ENCODE measurements at places on chromosomes 4 and X.
A peak's percentile ranks its signal among the peaks of the same experiment; 100 is the strongest.

DNA sequence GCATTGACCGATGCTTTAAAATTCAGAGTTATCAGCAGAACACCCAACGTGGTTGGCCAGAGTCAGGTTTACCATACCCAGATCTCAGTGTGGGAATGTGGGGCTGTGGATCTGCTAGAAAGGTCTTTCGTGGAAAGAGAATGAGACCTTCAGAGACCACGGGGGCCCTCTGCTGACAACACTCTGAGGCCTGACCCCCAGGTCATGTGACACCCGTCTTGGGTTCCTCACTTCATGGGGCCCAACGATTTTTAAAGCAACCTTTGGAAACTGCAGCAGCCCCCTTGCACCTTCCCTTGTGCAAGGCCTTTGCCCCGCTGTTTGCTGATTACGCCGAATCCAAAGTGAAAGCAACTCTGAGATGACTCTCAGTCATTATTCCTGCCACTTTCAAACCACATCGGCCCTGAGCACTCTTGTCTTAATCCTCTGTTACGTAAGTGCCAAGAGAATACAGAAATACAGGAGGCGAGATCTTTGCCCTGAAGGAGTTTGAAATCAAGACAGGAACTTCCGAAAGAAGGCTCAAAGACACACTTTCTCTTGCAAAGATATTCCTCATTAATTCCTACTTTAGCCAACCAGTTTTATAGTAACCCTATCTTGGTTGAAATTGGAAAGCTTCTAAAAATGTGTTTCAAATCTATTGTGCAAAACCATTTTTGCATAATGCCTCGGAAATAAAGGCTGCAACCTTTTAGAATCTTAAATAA lies 88.3 kb downstream of the EVC2 start:
- DNase-seq = no peak

GRCh38 chr4:1864076-1865008 lies 6.9 kb upstream of the NSD2 start:
- DNase-seq = no peak

DNA sequence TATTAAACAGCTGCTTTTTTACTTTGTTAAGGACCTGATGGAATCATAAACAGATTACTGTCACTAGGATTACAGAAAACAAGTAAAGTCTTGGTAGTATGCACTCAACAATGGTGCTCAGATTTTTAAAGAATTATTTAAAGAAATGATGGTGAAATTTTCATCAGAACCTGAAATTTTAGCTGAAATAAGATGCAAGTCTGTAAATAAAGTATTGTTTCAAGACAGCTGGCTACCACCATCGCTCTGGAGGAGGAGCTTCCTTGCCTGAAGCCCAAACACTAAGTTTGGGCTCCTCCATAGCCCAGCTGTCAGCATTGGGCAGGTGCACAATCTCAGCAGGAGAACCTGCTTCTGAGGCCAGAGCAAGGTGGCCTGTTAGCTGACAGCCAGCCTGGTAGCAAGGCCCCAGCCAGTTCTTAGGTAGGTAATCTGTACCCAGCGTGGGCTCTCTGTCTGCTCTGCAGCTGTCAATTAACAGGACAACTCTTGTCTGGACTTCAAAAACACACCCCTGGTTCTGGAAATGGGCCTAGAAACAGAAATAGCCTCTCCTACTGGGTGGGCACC lies 4.6 kb downstream of the GAB1 start:
- no peak for DNase-seq

DNA sequence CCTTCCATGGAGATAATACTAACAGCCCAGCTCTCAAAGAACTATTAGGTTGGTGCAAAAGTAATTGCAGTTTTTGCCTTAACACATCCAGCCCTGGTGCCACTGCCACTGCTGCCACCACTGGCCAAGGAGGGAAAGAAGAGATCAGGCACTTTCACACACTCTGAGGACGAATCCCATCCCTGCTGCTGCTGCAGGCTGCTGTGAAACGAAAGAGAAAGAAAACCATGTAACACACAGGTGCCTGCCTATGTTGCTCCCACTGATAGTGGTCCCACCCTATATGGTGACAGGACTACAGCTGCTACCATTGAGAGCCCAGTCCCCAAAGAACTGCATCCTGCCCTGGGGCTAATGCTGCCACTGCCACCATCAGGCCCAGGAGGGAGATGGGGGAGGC lies 35.1 kb downstream of the TMLHE start:
- DNase-seq = no peak

DNA sequence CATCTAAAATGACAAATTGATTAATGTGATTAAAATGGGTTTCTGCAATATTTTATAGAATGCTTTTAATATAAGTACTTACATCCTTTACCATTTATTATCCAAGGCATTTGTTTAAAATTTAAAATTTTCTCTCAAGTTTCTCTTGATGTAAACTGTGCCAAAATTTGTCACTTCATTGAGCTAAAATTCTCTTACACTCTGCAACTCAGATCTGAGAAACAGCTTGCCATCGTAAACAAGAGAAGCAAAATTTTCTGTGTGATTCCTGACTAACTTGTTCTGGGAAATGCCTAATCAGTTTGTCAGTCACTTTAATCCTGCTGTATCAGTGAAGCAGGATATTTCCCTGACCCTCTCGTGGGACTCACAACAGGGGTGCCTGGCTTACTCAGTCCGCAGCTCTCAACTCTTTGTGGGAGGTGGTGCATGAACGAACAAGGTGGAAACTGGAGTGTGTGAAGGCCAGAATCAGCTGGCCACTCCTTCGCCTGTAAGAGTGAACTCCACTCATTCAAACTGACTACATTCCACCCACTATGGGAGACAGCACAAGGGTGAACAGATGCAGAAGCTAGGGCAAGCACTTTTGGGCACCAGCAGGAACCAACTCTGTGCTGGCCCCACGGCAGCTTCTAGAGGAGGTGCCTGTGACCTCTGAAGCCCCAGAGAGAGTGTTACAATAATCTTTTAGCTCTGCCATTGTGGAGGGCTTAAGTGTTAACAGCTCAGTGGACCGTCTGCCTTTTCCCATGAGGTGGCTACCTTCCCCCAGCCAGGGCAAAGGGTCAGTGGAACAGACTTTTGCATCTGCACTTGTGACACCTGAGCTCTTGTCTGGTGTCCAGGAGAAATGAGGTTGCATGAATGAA lies 349.4 kb downstream of the FAT4 start:
- DNase-seq = no peak

DNA sequence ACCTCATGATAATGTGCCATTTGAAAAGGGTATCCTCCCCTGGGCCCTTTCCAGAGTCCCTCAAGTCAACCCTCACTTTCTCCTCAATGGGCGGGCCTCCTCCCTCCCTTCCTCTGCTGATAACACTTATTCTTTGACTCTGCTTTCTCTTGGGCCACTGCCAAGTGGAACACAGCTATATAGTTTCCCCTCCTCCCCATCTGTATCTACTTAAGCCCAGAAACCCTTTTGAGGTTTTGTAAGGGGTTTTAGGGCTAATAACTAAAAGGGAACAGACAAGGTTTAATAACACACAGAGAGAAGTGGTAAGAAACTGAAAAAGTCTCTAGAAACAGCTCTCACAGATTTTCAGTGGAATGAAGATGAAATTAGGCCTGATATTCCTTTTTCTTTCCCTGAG lies 116.7 kb downstream of the GPC3 start:
- DNase-seq = no peak

GRCh38 chr4:65437102-65437501 lies 233.2 kb downstream of the EPHA5 start:
- no peak for DNase-seq

- DNase-seq = no peak
Observed at GRCh38 chr4:185086053-185086452, 57.0 kb upstream of the SLC25A4 start.

GRCh38 chr4:123624959-123625358 lies 228.4 kb downstream of the SPRY1 start:
- peak; percentile 21 for DNase-seq

- no peak for DNase-seq
Observed at GRCh38 chr4:128770807-128771206, 38.7 kb upstream of the JADE1 start.

DNA sequence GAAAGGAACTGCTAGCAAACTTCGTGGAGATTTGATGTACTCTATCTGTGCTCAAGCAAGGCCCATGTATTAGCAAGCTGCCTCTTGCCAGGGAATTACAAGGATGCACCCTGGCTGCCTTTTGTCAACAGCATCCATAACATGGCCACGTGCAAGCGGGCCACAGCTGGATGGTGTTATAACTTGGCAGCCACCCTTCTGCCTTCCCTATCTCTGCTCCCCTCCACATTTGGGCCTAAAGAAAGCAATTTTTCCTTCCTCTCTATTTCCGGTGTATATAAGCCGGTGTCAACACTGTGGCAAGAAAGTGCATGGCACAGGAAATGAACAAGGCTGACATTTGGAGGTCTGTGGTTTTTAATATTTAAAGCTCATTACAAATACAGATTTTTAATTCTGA lies 94.8 kb downstream of the CLNK start:
- DNase-seq = no peak

DNA sequence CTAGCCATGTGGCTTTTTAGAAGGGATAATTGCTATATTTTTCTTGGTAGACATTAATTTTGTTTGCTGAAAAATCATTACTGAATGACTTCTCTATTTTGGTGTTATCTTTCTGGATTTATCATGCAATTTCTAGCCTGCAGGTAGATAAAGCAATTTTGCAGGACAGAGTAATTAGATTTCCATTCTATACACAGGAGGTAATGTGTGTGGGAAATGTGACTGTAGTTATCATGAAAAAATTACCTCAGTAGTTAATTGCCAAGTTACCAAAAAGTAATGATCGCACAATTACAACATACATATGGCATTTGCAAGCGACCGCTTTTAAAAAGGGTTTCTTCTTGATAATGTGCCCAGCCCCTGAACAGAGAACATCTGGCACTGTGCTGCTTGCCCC lies 66.1 kb downstream of the KIT start:
- DNase-seq = no peak

DNA sequence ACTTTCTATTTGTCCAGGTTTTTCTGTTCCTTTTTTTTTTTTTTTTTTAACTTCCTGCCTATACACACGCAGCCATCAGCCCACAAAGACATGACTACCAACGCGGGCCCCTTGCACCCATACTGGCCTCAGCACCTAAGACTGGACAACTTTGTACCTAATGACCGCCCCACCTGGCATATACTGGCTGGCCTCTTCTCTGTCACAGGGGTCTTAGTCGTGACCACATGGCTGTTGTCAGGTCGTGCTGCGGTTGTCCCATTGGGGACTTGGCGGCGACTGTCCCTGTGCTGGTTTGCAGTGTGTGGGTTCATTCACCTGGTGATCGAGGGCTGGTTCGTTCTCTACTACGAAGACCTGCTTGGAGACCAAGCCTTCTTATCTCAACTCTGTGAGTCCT lies 2.1 kb downstream of the EBP start:
- no peak for DNase-seq

- no peak for DNase-seq
Observed at GRCh38 chr4:110032603-110033002, 119.9 kb downstream of the EGF start.

DNA sequence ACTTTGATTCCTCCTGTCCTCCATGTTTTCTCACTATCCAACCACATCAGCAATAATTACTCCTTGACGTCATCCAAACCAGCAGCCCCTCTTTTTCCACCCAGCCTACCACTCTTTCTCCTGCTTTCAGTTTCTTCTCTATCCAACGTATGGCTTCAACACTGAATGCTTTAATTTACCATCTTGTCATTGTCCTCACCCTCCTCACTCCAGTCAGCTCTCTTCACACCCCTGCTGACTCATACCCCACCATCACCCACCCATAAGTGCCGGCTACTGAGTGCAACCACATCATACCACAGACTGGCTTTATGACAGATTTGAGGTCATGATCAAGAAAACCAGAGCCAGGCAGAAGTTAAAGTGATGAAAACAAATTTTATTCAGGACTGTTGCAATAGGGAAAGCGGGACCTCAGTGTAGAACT lies 9.8 kb upstream of the ANXA5 start:
- DNase-seq = no peak

DNA sequence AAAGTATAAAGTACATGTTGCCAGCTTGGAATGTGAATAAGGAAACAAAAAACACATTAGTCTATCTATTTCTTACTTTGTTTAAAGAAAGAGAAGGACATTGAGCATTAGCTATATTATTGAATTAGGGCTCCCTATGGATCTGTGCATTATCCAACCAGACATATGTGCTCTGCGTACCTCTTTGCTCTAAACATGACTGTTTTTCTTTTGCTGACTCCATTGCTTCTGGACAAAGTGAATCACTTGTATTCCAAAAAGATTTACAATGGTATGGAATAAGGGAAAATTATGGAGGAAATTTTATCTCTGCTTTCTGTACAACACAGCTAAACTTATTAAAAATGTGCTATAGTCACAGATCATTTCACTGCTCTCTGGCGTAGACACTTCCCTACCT lies 727.8 kb upstream of the LCORL start:
- no peak for DNase-seq

DNA sequence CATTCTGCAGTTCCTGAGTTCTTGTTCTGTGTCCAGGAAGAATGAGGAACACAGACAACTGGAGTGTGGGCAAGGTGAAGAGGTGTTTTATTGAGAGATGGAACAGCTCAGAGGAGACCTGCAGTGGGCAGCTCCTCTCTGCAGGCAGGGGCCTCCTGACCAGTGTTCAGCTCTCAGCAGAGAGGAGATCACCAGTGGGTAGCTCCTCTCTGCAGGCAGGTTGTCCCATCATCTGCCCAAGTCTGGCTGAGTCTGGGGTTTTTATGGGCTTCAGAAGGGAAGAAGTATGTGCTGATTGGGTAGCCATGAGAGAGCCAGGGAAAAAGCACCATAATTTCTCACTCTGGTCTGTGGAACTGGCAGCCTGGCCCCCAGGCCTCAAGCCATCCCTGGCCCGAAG lies 56.0 kb upstream of the RASGEF1B start:
- DNase-seq = no peak

DNA sequence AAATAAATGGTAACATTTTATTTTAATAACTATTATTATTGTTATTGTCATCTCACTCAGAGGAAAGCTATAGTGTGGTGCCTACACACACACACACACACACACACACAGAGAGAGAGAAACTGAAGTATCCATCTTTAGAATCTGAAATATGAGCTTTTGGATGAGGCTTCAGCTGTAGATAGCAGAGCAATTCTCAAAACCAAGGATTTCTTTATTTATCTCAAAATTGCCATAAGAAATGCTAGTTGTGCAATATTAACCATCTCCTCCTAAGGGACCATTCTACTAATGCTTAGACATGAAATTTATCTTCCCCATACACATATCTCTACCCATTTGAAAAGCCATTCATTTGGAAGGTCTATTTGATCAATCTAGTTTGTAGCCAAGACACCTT lies 50.1 kb upstream of the SGMS2 start:
- DNase-seq = no peak

DNA sequence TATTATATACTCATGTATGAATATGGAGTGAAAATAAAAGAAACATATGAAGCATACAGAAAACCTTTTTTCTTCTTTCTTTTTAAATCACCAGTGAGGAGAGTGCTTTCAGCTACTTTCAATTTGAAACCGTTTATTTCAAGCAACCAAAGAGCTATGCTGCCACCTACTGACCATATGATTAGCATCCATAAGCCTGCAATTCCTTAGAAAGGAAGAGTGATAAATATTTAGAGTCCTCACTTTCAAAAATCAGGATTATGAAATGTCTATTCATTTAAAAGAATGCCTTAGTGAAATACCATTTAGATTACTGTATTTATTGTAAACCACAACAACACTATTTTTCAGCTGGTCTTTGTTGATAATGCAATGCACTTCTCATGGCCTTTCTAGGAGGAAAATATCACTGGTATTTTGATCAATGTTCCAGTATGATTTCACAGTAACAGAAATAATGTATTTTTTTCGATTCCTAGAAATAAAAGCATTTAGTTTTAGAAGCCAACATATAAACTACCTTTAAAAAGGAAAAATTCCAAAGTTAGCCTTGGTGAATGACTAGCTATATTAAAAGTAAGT lies 667.6 kb downstream of the PCDH18 start:
- DNase-seq = peak; percentile 47

Data from CD4-positive, CD25-positive, alpha-beta regulatory T cell (primary cell).